ENCODE measurements at places on chromosomes 11 and 22.

GRCh38 chr22:19772422-19772672 is 11.8 kb downstream of the TBX1 start:
- no peak for DNase-seq

DNA sequence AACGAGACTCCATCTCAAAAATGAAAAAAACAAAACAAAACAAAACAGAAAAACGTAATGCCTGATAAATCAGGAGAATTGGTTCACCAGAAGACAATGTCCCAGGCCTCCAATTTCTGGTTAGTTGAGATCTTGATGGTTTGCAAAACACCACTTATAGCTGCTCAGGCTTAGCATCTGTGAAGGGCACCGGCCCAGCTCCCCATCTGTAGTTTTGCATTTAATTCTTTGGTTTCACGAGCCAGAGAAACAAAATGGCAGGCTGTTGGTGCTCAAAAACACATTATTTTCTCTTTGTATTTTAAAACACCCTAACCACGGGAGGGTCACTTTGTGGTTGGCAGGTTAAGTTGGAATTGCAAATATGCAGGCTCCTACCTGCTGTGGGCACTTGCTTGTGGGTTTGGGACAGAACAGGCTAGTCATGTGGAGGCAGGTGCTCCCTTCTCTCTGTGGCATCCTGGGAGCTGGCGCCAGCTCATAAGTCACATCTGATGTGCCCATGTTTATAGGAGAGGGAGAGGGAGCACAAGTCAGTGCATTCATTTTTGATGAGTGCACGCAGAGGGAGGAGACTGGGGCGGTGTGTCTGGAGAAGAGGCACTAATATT is 145.9 kb downstream of the CEP164 start:
- DNase-seq, result no peak

GRCh38 chr11:15920856-15921629 is 435.3 kb downstream of the SOX6 start:
- no peak for DNase-seq

DNA sequence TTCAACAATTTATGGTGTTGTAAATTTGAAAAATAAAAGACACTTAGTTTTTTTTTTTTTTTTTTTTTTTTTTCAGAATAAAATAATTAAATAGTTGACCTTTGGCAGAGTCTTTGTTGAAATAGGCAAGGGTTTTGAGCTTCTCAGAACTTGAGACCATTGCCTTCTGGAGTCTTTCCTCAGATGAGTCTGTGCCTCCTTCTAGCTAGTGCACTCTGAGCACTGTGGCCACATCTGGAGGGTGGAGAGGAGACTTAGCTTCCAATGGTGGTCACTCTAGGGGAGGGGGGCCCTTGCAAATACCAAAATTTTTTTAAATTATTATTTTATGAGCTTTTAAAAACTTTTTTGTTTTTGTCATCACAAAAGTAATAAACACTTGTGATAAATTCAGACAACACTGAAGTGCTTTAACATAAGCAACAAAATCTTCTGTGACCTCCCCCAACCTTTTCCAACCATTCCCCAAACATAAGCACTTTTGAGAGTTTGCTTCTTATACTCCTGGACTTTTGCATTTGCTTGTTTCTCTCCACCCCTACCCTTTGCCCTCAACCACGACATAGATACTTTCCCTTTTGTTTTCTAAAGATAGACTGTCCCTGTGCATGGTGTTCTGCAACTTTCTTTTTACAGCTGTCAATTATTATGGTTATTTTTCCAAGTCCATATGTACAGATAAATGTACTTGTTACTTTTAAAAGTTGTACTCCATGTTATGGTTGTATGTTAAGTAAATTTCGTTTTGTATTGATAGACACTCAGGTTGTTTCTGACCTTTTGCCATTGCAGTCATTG is 41.1 kb downstream of the BMAL1 start:
- DNase-seq, result no peak

GRCh38 chr11:75028321-75028720 is 39.6 kb downstream of the NEU3 start:
- no peak for DNase-seq

DNA sequence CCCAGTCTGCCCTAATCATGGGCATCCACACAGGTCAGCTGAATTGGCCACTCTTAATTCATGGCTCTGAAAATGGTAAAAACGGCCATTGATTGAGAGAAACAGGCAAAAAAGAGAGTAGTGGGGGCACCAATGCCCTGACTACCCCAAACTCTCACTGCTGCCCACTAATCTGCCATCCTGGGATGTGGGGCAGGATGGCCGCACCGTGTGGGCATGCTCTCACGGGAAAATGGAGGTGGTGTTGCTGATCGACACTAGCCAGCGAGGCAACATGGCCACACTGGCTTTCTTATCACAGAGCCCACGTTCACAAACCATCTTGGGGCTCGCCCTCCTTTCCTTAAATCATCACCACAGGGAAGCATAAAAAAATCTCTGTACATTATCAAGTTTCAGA is 11.2 kb upstream of the TUB start:
- DNase-seq, result no peak

- DNase-seq, result no peak
These were observed 18.1 kb downstream of the CRYBB2 start for GRCh38 chr22:25237503-25237902.

DNA sequence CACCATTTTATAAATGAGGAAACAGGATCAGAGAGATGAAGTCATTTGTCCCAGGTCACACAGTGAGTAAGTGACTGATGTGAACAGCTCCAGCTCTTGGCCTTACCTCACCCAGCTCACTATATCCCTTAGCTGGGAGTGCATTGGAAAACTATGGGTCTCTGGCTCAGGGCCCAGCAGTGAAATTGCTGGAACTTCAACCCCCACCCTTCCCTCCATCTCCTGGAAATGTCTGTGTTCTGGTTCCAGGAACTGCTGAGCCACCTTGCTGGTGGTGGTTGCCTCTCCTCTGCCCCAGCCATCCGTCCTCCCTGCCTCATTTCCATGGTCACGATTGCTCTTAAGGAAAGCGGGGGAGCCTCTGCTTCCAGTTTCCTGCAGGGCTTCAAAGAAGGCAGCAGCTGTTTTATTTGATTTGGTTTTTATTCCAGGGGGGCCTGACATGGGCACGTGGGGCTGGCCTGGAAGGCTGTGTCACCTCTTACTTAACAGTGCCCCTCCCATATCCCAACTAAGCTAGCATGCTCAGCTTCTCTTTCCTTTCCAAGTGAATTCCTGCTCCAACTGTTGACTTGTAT is 46.2 kb upstream of the CSTF3 start:
- DNase-seq, result no peak

- no peak for DNase-seq
These were observed 60.5 kb downstream of the NAT10 start for GRCh38 chr11:34165786-34166555.

GRCh38 chr11:46920755-46921154 is 2.4 kb upstream of the LRP4 start:
- no peak for DNase-seq

GRCh38 chr22:27223317-27224177 is 566.2 kb downstream of the MIAT start:
- DNase-seq, result no peak

DNA sequence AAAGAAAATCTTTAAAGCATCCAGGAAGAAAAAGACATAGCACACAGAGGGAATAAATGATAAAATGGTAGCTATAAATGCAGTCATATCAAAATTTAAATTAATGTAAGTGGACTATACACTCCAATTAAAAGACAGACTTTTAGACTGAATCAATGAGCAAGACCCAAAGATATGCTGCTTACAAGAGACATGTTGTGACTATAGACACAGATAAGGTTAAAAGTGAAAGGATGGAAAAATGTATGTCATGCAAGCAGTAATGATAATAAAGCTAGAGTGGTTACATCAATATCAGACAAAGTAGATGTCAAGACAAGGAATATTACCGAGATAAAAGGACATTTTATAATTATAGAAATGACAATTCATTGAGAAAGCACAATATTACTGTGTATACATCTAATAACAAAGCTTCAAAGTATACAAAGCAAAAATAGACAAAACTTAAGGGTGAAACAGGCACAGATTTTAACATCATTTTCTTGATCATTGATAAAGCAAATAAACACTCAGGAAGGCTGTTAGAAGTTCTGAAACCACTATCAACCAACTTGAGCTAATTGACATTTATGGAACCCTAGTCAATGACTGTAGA is 22.8 kb upstream of the MUC5AC start:
- no peak for DNase-seq

DNA sequence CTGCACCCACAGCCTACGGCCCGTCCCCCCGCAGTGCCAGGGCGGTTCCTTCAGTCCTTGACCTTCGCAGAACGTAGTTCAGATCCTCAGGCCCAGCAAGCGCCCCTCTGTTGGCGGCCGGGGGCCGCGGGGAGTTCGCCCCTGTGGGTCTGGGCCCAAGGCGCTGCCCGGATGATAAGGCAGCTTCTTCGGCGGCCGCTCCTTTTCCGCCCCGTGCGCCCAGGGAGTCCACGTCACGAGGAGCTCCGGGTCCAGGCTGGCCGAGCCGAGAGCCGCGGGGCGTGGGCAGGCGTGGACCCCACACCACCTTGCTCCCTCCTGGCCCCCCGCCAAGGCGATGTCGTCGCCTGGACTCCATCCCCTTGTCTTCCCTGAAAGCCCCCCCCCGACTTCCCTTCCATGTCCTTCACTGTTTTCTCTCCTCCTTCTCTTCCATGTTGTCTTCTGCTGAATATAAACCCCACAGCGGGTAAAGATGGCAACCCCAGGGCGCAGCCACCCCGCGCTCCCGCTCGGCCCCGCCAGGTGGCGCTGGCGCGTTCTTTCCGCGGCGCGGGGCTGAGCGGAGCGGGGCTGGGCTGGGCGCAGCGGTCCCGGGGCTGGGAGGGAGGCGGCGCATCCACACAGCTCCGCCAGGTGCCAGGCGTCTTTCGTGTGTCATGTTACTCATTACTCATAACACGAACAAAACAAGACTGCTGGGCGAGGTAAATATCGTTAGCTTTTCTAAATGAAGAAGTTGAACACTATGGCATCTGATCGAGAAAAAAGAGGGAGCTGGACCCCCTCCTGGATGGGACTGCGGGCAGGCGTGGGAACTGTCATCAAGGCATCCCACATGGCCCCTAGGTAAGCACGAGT is 321.0 kb downstream of the NTM start:
- DNase-seq, result no peak

- no peak for DNase-seq
These were observed 8.6 kb downstream of the PHLDB1 start for GRCh38 chr11:118615976-118616371.
